ENCODE measurements at places on chromosomes 2 and 18. TPM values are rescaled to one million over a fixed set of nuclear protein-coding genes. Genes with fewer than 3 reads are reported as not detected.

DNA sequence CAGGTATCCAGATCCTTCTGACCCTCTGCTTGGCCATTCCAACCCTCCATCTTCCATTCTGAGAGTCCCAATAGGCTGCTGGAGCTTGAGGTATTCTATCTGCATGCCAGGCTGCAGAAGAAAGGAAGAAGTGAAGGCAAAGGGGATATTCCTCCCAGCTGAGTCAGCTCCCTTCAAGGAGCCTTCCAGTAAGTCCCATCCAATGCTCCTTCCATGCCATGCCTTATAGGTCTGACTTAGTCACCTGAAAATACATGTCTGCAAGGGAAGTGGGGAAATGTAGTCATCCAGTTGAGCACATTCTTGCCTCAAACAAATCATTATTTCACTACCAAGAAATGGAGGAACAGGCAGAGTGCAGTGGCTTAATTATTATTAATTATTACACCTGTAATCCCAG is 464.6 kb downstream of the CNTNAP5 start:
- no peak for DNase-seq

- DNase-seq: peak; percentile 69
These were observed 56.8 kb downstream of the SRD5A2 start for GRCh38 chr2:31523871-31524492.

DNA sequence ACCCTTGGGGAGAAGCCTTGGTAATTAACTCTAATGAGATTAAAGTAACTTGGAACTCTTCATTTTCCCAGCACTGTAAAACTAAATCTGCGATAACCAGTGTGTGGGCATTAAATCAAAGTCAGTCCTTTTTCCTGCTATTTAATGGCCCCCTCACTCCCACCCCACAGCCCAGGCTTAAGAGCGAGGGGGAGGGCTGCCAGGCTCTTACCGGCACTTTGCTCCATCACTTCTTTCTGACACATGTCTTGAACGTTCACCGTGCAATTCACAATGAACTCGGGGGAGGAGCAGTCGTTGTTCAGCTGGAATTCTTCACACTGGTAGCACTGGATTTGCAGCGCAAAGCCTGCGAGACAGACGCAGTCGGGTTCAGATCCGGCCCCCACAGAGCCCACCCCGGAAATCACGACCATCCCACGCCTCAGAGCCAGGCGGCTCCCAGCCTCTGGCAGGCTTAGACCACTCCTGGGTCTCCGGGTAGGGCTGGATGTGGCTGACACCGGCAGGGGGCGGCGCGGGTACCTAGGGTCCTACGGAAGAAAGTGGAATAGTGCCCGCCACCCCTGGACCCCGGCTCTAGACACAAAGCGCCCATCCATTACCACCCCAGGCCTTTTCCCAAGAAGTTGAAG is 1.7 kb downstream of the LYPD1 start:
- DNase-seq: no peak

GRCh38 chr2:168814046-168814445 is 11.6 kb downstream of the NOSTRIN start:
- no peak for DNase-seq

GRCh38 chr18:37309861-37310260 is 255.7 kb downstream of the CELF4 start:
- no peak for DNase-seq

- DNase-seq: no peak
These were observed 8.8 kb downstream of the DYSF start for GRCh38 chr2:71462056-71462605.

DNA sequence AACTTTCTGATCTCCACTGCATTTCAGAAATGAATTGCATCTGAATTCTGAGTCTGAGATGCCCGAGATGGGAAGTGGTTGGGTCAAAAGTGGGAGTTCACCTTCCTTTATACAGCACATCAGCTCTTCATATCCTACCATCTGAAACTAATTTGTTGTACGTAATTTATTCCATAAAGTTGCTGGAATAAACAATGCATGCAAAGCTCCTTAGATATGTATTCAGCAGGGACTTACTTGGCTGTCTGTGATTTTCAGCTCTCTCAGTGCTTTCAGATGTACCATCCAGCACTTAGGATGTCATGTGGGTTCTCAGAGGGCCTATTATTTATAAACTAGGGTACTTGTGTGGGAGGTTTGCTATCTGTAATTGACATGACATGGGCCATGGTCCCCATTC is 46.9 kb upstream of the EFEMP1 start:
- DNase-seq: no peak

DNA sequence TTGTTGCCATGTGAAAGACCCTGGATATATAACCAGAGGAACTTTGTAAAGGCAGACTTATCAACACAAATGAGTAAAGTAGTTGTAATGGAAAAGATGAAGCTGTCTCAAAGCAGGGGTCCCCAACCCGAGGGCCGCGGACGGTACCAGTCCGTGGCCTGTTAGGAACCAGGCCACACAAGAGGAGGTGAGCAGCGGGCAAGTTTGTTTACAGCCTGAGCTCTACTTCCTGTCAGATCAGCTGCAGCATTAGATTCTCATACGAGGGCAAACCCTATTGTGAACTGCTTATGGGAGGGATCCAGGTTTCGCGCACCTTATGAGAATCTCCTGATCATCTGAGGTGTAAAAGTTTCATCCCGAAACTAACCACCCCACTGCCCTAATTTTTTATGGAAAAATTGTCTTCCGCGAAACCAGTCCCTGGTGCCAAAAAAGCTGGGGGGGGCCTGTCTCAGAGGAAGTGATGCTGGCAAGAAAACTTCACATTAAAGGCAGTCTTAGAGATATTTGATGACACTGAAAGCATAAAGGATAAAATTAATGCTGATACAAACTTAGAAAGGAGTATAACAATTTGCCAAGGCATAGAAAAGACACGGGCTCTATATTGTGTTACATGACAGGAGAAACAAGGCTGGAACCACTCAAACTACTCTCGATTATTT is 57.5 kb upstream of the MSTN start:
- DNase-seq: no peak

DNA sequence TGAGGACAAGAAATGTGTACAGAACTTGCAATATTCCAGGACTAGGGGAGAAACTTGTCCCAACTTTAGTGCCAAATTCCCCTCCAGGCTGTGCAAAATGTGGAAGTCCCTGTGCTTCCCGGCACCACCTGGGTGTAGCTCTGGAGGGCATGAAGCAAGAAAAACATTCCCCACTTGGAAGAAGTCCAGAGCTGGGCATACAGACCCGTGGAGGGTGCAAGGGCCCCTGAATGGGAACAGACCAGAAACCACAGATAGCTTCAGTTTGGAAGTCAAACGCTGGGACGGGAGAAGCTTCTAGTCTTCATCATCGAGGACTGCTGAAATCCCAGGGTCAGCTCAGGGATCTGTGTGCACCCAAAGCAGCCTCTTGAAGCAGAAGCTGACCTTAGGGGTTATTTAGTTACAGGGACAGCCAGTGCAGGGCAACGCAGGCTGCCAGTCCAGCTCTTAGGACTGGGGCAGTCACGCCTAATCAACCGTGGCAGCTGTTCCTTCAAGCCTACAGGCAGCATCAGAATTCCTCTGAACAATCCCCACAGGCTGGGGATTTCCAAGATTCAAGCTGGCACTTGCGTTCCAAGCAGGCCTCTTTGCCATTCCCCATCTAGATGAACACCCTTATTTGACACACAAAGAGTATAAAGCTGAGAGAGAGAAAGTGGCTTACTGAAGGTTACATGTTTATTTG is 269.4 kb downstream of the LOXHD1 start:
- no peak for DNase-seq

- no peak for DNase-seq
These were observed 579 bp downstream of the STAT4 start for GRCh38 chr2:191150230-191150599.

- DNase-seq: no peak
These were observed 41.4 kb upstream of the ROCK2 start for GRCh38 chr2:11385847-11386246.

The ASXL2 gene
- total RNA-seq: 45.0 TPM

The PARD6G gene
- total RNA-seq: 0.18 TPM

The SNX17 gene
- total RNA-seq: 119 TPM
